ENCODE measurements at places on chromosomes 3 and 15.

DNA sequence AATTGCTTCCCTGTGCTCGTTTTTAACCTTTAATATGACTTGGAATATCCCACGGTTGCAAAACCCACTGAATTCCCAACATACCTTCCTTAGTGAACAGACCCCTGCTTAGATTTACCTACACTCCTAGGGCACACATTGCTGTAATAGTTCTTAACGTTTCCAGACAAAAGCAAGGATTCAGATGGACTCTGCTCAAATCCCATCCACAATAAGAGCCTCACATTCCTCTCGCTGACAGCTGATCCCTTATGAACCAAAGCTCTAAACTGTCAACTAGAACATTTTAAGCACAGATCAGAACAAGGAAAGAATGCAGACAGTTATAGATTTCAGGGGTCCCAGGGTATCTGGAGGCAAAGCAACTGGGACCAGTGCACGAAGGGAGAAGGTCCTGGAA lies 248.3 kb upstream of the ICE2 start:
- no peak for DNase-seq

DNA sequence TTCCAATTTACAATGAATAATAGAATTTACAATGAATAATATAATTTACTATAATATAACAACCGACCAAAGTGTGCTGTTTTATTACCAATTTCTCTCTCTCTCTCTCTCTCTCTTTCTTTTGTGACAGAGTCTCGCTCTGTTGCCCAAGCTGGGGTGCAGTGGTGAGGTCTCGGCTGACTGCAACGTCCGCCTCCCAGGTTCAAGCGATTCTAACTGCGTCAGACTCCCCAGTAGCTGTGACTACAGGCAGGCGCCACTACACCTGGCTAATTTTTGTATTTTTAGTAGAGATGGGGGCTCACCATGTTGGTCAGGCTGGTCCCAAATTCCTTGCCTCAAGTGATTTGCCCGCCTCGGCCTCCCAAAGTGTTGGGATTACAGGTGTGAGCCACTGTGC lies 17.0 kb upstream of the CCNL1 start:
- no peak for DNase-seq

GRCh38 chr3:51338632-51339031 lies 46.5 kb upstream of the MANF start:
- no peak for DNase-seq

DNA sequence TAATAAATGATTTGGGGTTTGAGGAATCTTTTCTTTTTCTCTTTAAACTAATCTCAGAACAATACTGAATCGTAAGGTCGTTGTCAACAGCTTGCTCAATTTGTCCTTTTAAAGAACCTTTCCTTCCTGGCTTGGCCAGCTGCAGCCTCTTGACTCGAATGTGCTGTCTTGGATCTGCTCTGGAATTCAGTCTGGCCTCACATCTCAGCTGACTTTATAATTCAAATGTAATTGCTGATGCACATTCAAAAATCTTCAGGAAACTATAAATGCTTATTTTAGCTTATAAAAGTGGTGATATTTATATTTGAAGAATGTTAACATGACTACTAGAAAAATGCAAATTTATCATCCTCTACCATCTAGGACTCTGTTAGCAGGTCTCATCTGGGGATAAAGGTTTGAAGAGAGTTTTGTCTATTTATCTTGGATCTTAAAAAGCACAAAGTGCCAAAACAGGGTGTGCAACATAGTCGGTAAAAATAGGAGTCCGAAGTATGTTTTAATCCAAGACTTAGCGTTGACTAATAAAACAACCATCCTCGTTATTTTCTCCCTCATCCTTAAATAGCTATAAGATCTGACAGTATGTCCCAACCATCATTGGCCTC lies 1035.2 kb downstream of the MCTP2 start:
- DNase-seq, result no peak

GRCh38 chr15:73226093-73226814 lies 142.5 kb downstream of the HCN4 start:
- no peak for DNase-seq

- no peak for DNase-seq
Observed at GRCh38 chr15:61639491-61639890, 410.4 kb upstream of the RORA start.

Measured in stimulated activated CD8-positive, alpha-beta memory T cell treated with anti-CD3 and anti-CD28 coated beads, Interleukin-7, amount 100 ng/mL, for 1 hour (primary cell).